ENCODE measurements at places on chromosomes 1 and 21. TPM values are rescaled to one million over a fixed set of nuclear protein-coding genes. Genes with fewer than 3 reads are reported as not detected.

Gene HTR6
- total RNA-seq, result 0.22 TPM

Gene AVPR1B
- 0.17 TPM for total RNA-seq

Gene OR6N1
- total RNA-seq, result not detected

Gene VWA5B1
- 2.2 TPM for total RNA-seq

Gene SPATA1
- total RNA-seq, result 1.8 TPM

Gene C1orf50
- 6.7 TPM for total RNA-seq

Gene MAP3K7CL
- total RNA-seq, result 4.8 TPM

Gene UTS2
- total RNA-seq, result 3.6 TPM

Gene KRTAP19-3
- total RNA-seq, result not detected

Gene TIAM1
- total RNA-seq, result 34.8 TPM

- no peaks in the 10 kb centered on the region for H3K27me3 ChIP-seq
- no peak for DNase-seq
- no peak overlapping the region for H3K27ac ChIP-seq
Observed at GRCh38 chr1:220775240-220775853, 11.4 kb upstream of the MTARC1 start.

DNA sequence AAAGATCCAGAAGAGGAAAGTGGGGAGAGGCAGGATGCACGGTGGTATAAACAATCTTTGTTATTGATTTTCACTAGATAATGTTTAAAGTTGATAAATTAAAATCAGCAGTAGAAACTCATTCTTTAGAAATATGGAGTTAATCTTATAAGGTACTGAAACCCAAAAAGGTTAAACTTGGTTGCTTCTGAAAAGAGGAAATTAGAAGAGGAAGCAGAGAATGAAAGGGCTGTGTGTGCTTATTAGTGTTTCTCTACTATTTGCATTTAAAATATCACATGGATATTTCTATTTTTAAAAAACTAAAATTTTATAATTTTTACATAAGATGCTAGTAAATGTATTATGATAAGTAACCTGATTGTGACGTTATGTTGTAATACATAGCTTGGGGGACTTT lies 24.4 kb downstream of the C1orf141 start:
- H3K36me3 ChIP-seq, result no peaks in the 10 kb centered on the region
- H3K4me3 ChIP-seq, result no peak overlapping the region
- no peak overlapping the region for H3K27ac ChIP-seq
- no peak for DNase-seq
- H3K27me3 ChIP-seq, result no peaks in the 10 kb centered on the region

DNA sequence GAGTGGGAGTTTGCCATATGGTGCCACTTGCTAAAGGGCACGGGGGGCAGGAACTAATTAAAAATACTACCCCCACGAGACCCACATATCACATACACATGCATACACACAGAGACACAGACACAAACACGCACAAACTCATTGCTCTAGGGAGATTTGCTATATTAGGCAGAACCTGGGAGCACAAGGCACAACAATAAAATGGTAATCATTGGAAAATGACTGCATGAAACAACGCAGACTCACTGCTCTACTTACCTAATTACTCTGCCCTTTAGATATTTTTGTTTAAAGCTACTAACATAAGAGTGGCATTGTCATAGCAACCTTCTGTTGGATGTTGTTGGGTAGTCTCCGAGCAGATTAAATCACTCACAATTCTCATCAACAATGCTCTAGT lies 20.3 kb upstream of the RGS4 start:
- DNase-seq, result peak; percentile 97
- no peaks in the 10 kb centered on the region for H3K36me3 ChIP-seq
- no peaks in the 10 kb centered on the region for H3K4me1 ChIP-seq
- no peaks in the 10 kb centered on the region for H3K27me3 ChIP-seq
- no peak overlapping the region for H3K27ac ChIP-seq
- no peak overlapping the region for H3K4me3 ChIP-seq

GRCh38 chr1:216032284-216032683 lies 391.0 kb downstream of the USH2A start:
- no peak overlapping the region for H3K27ac ChIP-seq
- H3K4me3 ChIP-seq, result no peak overlapping the region
- no peaks in the 10 kb centered on the region for H3K4me1 ChIP-seq
- DNase-seq, result no peak

DNA sequence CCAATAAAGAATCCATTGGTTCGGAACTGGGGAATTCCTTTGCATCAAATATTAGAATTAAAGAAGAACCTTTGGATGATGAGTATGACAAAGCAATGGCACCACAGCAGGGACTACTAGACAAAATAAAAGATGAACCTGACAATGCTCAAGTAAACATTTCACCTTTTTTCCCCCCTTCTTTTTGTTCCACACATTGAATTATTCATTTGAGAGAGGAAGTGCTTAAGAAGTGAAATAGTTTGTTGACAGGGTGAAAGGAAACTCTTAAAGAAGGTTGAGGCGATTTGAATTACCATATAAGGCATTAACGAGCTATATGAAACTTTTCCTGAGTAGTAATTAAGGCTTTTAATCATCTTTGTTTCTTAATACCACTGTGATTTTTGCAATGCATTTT lies 93.1 kb downstream of the ZMYM4 start:
- no peaks in the 10 kb centered on the region for H3K4me1 ChIP-seq
- H3K36me3 ChIP-seq, result peaks cover 3% of the 10 kb centered on the region
- no peak overlapping the region for H3K27ac ChIP-seq
- no peak overlapping the region for H3K4me3 ChIP-seq

DNA sequence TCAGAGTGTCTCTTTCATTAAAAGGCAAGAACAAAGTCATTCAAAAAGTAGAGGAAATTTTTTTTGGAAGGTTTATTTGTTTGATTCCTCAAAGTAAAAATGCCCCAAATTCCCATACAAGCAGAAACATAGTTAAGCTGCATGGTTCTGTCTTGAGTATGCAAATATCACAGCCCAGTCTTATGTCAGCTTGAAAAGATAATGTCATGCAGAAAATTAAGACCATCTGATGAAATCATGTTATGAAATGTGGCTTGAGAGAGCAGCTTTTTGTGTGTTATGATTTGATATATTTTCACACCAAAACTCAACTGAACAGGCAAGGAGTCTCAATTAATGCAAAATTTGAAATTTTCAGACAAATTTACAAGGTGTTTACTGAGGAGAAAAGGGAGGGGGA lies 411.0 kb downstream of the LMO4 start:
- no peak overlapping the region for H3K4me3 ChIP-seq
- DNase-seq, result peak; percentile 26
- H3K27me3 ChIP-seq, result no peaks in the 10 kb centered on the region
- H3K27ac ChIP-seq, result no peak overlapping the region
- no peaks in the 10 kb centered on the region for H3K36me3 ChIP-seq

DNA sequence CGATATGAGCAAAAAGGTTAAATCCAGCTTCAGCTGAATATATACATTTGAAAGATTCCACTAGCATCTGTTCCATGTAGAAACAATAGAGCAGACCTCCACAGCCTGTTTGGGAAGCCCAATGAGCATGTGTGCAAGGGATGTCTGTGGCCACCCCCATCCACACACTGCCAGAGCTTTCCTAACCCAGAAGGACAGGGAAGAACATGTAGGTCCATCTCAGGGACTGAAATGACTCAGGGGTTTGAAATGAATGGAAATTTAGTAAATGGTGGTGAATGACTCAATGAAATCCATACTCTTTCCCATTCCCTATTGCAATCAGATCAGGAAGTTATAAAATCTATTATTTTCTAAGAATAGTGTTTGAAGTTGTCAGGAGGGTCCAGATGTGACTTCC lies 397.2 kb downstream of the DUSP10 start:
- no peaks in the 10 kb centered on the region for H3K36me3 ChIP-seq
- no peak overlapping the region for H3K4me3 ChIP-seq
- H3K27me3 ChIP-seq, result no peaks in the 10 kb centered on the region
- H3K4me1 ChIP-seq, result no peaks in the 10 kb centered on the region

GRCh38 chr1:114386129-114387009 lies 124.6 kb downstream of the TRIM33 start:
- no peak overlapping the region for H3K27ac ChIP-seq
- H3K4me1 ChIP-seq, result no peaks in the 10 kb centered on the region
- DNase-seq, result no peak
- no peaks in the 10 kb centered on the region for H3K36me3 ChIP-seq

DNA sequence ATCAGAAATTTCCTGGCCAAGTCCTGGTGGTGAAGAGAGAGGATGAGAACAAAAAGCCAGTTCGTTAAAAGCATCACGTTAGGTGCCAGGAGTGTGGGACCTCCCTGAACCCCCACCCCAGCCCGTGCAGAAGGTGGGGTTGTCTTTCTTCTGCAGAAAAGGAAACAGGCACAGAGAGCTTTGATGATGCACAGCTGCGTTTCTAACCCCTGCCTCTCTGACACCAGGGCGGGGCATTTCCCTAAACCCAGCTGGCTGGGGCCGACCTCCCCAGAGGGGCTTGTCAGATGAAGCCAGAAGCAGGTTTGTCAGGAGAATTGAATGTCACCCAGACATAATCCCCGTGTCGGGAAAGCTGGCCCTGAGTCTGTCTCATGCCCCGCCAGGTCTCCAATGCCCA lies 189.3 kb upstream of the EDN2 start:
- H3K27me3 ChIP-seq, result peaks cover 2% of the 10 kb centered on the region
- no peaks in the 10 kb centered on the region for H3K36me3 ChIP-seq
- H3K4me3 ChIP-seq, result no peak overlapping the region

- no peaks in the 10 kb centered on the region for H3K27me3 ChIP-seq
- peaks cover 11% of the 10 kb centered on the region for H3K4me1 ChIP-seq
- H3K27ac ChIP-seq, result no peak overlapping the region
- H3K4me3 ChIP-seq, result no peak overlapping the region
- no peak for DNase-seq
Observed at GRCh38 chr21:36790616-36791015, 91.7 kb downstream of the SIM2 start.

GRCh38 chr1:106798991-106799390 lies 257.5 kb upstream of the PRMT6 start:
- H3K27me3 ChIP-seq, result no peaks in the 10 kb centered on the region
- H3K4me1 ChIP-seq, result no peaks in the 10 kb centered on the region
- H3K4me3 ChIP-seq, result no peak overlapping the region
- no peak for DNase-seq

DNA sequence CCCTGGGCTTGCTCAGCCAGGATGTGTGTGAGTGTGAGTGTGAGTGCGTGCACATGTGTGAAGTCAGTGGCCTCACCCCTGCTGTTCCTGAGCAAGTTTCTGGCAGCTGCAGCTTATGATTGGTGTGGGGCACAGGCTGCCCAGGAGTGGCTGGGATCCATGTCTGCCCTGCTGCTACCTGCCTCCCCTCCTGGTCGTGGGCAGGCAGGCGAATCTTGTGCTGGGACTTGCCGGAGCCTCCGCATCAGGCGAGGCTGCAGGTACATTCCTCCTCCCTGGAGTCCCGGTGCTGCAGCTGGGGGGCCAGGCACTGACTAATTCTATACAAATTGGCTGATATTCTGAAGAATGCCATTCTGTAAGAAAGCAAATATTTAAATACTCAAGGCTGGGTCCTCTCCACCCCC lies 85.6 kb upstream of the WNT4 start:
- peaks cover 5% of the 10 kb centered on the region for H3K4me1 ChIP-seq
- no peaks in the 10 kb centered on the region for H3K36me3 ChIP-seq
- no peak overlapping the region for H3K27ac ChIP-seq
- no peak overlapping the region for H3K4me3 ChIP-seq
- no peak for DNase-seq

GRCh38 chr1:34606504-34606903 lies 148.3 kb upstream of the GJB5 start:
- H3K4me3 ChIP-seq, result no peak overlapping the region
- DNase-seq, result no peak
- no peaks in the 10 kb centered on the region for H3K27me3 ChIP-seq
- no peaks in the 10 kb centered on the region for H3K36me3 ChIP-seq

DNA sequence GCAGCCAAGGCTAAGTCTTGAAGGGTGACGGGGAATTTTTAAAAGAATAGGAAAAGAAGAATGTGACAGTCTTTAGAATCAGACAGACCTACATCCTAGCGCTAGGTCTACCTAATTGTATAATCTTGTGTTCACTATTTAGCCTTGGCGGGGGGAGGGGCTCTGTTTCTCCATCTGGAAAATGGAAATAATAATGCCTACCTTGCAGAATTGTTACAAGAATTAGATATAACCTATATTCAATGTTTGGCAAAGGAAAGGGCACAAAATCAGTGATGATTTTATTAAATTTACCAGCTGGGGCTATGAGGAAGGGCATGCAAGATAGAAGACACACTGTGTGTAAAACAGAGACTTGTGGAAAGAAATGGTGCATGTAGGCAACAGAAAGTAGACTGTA lies 154.8 kb downstream of the ZBTB18 start:
- no peaks in the 10 kb centered on the region for H3K4me1 ChIP-seq
- no peak overlapping the region for H3K4me3 ChIP-seq
- DNase-seq, result no peak
- H3K27me3 ChIP-seq, result no peaks in the 10 kb centered on the region

DNA sequence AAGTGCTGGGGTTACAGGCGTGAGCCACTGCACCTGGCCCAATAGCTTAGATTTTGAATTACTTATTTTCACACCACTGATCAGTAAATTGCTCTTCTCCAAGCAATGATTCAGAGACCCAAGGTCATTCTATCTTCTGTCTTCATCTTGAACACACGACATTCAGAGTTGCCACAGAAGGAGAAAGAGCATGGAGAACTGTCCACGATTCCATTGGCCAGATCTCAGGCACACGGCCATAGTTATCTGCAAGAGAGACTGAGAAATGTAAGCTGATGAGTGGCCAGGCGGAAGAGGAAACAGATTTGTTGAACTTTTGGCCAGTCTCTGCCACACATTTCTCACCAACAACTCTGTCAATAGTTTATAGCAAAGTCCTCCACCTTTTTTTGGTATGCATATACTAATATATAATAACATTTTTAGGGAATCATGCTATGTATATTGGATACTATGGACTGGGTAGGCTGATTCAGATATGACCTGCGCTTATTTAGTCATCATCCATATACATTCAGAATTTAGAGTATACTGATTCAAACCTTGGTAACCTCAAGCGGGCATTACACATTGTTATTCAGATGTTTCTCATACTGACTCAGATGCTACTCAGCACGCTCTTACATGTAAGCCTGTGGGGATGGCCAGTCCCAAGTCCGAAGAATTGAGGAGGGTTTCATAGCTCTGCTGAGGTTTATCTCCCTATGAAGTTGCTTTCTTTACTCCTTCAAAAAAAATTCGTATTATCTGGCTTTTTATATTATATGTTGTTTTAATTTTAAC lies 25.5 kb upstream of the CAP1 start:
- no peak overlapping the region for H3K4me3 ChIP-seq
- DNase-seq, result no peak
- no peaks in the 10 kb centered on the region for H3K36me3 ChIP-seq
- no peaks in the 10 kb centered on the region for H3K27me3 ChIP-seq
- H3K4me1 ChIP-seq, result no peaks in the 10 kb centered on the region

DNA sequence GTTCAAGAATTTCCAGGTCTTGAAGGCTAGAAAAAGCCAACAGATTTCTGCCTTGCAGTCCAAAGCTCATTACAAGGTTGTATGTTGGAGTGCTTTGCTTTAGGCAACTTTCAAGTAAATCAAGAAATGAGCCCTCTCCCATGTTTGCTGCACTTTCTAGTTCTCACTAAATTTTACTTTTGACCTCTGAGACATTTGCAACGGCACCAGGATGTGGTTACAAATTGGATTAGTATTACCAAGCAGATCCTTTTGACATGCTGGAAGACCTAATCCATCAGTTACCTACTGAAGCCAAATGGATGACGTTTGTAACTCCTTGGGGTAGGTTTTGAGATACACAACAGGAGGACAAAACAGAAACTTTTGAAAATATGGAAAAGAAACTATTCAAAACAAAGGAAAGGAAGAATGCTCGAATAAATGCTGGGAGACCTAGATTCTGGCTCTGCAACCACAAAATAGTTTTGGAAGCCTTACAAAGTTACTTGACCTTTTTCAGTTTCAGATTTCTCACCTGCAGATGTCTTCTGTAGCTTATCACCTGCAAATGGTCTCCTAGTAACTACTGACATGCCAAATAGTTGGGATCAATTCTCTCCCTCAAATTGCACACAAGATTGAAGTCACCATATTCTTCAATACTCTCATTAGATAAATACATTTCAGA lies 251.7 kb upstream of the ADGRL2 start:
- H3K27me3 ChIP-seq, result no peaks in the 10 kb centered on the region
- no peak overlapping the region for H3K4me3 ChIP-seq
- no peak overlapping the region for H3K27ac ChIP-seq
- H3K4me1 ChIP-seq, result no peaks in the 10 kb centered on the region

All from spinal cord (tissue), 10 donors.